ENCODE measurements at places on chromosomes 11 and 22.
A peak's percentile ranks its signal among the peaks of the same experiment; 100 is the strongest.

DNA sequence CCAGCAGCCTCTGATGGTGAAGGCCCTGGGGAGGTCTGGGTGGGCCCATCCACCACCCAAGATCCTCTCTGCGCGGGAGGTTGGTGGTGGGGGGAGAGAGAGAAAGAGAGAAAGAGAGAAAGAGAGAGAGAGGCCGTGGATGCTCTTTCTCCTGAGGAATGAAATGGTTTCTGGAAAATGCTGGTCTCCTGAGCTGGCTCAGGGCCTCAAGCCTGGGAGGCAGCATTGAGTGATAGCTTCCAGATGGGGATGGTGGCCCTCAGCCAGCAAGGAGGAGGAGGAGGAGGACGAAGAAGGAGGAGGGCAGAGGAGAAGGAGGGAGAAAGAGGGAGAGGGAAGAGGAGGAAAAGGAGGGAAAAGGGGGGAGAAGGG is 4.6 kb downstream of the TSPAN32 start:
- DNase-seq, result no peak

GRCh38 chr11:16632295-16633200 is 105.9 kb upstream of the C11orf58 start:
- DNase-seq, result peak; percentile 41

- DNase-seq, result no peak
These were observed 9.0 kb downstream of the SCN3B start for GRCh38 chr11:123645286-123645975.

DNA sequence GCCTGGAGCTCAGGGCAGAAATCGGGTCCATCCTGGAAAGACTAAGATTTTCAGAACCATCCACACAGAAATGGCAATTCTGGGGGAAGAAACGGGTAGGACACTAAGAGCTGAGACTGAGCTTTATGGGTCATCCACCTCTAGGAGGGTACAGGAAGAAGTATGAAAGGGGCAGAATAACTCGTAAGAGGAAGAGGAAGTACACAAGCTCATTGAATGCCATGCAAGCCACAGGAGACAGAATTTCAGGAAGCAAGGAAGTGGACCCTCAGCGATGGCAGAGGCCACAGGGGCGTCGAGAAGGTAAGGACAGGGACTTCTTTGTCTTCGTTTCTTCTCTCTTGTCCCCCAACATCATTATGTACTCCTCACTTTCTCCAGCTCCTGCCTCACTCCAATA is 169.6 kb downstream of the MAML2 start:
- DNase-seq, result no peak

All from urothelium cell line (cell line).